AG04449 (cell line): ENCODE measurements at places on chromosomes 2 and 18.

GRCh38 chr2:56309626-56310170 is 125.9 kb downstream of the CCDC85A start:
- DNase-seq = no peak

- no peak for DNase-seq
Measured at GRCh38 chr2:1678609-1679008, 65.7 kb downstream of the PXDN start.

- DNase-seq = no peak
Measured at GRCh38 chr2:240127911-240128607, 8.0 kb downstream of the COPS9 start.

DNA sequence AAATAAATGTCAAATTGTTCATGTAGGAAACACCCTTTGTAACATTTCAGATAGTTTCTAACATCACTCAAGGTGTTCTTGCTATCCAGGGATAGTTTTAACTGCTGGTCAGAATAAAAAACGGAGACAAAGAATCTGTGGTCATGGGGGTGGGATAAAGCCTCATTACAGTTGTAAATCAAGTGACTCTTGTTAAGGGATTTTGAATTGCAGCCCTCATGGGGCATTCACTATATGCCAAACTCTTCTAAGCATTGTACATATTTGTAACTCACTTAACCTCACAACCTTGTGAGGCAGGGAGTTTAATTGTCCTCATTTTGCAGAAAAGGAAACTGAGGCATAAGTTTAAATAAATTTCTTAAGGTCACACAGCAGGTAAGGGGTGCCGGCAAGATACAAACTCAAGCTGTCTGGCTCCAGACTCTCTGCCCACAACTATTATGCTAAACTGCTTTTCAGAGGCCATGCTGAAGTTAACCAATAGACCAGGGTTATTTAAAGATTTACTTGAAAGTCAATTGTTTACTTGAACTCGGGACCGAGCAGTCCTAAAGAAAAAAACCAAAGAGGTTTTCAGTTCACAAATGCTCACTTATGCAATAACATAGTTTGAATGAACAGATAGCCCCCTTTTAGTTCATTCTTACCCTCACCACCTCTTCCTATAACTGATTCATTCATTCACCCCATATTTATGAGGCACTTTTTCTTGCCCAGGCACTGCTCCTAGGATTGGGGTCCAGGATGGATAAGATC is 121.6 kb upstream of the FZD5 start:
- no peak for DNase-seq

GRCh38 chr2:10526281-10527000 is 78.3 kb upstream of the ODC1 start:
- DNase-seq = no peak

DNA sequence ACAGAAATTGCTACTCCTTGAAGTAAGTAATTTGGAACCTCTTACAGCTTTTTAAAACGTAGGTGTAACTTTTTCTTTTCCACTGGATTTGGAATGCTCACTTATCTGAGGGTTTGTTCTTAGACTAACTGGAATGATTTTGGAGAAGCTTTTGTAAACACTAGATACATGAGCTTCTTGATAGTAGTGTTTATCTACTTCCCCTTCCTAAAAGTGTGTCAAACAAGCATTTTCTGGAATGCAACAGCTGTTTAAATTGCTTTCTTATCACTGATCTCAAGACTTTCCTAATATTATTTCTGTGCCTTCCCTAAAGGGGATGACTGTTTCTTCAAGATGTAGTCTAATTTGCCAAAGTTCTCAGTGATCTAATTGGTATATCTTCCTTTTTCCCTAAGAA is 282.6 kb downstream of the CCDC178 start:
- DNase-seq = no peak

GRCh38 chr2:96233880-96234316 is 25.3 kb upstream of the STARD7 start:
- DNase-seq = no peak

GRCh38 chr2:213125646-213126347 is 25.6 kb downstream of the IKZF2 start:
- no peak for DNase-seq

DNA sequence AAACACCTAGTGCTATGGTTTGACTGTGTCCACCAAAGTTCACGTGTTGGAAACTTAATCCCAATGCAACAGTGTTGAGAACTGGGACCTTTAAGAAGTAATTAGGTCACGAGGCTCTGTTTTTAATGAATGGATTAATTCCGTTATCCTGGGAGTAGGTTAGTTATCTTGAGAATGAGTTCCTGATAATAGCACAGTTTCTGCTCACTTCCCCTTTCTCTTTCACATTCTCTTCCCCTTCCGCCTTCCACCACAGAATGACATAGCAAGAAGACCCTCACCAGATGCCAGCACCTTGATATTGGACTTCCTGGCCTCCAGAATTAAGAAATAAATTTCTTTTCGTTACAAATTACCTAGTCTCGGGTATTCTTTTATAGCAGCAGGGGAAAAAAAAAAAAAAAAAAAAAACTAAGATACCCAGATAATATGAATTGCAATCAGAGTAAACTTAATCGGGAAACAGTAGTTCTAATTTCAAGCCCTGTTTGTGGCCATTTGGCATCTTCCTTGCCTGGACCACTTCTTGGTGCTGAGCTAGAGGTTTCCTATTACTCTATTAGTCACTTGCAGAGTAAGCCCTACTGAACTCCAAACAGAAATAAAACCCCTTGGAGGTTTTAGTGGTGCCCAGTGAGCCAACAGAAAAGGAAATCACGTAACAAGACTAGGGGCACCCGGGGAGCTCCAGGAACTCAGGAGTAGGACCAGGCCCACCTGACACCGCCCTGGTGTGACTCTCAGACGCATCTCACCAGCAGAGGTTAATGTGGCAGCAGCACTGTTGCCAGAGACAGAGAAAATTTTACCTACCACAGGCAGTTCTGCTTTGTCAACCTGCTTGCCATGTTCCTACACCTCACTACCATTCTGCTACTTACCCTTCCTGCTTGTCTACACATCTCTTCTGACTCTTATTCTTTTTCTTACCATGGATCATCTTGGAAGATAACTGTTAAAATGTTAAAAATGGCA is 147.6 kb upstream of the CAB39 start:
- DNase-seq = peak; percentile 5

DNA sequence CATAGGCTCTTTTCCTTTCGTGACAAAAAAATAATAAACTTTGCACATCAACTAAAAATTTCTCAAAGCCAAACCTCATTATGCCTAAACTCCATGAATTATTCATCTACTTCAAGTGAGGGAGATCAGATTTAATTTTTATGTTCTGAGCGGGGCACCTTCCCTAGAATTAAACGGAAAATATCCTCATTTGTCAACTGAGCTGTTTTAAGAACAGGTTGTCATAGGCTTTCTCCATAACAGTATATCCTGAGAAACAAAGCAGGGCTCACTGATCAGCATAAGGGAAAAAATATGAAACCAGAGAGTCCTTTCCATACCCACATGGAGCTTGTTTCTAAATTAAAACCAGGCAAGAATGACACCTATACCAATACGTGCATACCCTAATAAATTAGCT is 131.5 kb upstream of the CHAC2 start:
- DNase-seq = no peak

DNA sequence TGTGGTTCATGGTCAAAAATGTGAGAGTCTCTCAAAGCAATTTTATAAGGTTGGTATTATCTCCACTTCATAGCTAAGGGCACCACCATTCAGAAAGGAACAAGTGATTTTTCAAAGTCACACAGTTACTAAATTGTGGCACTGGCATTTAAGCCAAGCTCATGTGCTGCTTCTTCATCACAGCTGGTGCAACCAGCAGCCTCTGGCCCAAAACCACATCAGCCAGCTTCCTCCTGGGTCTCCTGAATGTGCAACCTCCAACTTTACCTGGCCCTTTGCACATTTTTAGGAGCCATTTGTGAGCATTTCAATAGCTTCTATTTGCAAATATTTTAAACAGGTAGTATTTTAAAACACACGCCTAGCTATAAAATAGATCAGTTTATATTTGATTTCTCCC is 293.7 kb downstream of the BCL11A start:
- no peak for DNase-seq

GRCh38 chr2:96970910-96971309 is 15.5 kb downstream of the FAM178B start:
- no peak for DNase-seq

GRCh38 chr2:111978452-111979170 is 76.5 kb upstream of the TMEM87B start:
- no peak for DNase-seq

DNA sequence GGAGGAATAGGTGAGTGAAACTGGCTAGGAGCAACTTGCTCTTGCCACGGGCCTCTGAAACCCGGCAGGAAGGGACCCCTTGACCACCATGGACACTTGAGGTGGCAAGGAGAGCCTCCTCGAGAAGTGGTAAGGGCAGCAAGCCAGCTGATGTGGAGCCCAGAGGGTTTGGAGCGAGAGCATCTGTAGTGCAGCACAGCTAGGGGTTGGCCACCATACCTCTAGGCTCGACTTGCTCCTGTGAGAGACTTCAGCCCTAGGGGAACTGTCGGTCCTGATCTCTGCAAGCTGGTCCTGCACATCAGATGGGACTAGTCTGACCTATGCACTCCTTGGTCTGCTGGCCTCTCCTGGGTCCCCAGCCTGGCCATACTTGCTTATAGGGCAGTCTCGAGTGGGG is 158.4 kb downstream of the CCDC178 start:
- DNase-seq = no peak

DNA sequence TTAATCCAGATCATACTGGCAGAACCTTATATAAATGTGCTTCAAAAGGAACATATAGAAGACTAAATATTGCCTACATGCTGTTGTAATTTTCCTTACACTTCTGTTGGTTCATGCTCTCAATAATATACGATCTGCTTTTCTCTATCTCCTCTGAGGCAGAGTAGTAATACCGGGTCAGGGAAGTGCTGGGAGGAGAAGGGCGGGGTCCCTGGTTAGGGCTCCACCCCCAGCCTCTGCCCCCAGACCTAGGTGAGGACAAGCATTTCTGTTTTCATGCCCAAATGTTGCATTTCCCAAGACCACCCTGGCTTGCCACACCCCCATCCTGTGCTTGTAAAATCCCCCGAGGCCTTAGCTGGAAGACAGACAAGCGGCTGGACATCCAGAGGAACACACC is 55.3 kb downstream of the PLA2R1 start:
- no peak for DNase-seq

GRCh38 chr18:31774477-31774785 is 13.8 kb upstream of the SLC25A52 start:
- no peak for DNase-seq

- DNase-seq = no peak
Measured at GRCh38 chr2:240245706-240246105, 105.2 kb upstream of the OTOS start.

DNA sequence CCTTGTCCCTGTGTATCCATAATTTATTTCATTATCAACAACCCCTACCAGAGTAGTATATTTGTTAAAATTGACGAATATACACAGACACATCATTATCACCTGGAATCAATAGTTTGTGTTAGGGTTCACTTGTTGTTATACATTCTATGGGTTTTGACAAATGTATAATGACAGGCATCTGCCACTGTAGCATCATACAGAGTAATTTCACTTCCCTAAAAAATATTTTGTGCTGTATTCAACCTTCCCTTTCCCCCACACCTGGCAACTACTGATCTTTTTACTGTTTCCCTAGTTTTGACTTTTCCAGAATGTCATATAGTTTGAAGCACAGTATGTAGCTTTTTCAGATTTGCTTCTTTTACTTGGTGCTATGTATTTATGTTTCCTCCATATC is 132.0 kb downstream of the ZNF804A start:
- DNase-seq = no peak

DNA sequence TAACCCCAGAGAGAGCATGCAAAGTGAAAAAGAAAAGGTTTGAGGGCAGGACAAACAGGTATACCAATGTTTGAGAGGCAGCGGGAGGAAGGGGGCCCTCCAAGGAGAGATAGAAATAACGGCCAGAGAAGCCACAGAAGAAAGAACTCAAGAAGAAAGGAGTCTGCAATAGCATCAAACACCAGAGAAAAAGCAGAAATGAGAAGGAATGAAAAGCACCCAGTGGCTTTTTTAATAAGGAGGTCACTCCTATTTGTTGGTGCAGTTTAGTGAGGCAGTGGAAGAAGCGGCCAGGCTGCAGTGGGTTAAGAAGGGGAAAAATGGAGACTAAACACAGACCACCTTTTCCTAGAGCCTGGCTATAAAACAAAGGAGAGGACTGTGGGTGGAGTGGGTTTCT is 177.2 kb downstream of the THADA start:
- no peak for DNase-seq

DNA sequence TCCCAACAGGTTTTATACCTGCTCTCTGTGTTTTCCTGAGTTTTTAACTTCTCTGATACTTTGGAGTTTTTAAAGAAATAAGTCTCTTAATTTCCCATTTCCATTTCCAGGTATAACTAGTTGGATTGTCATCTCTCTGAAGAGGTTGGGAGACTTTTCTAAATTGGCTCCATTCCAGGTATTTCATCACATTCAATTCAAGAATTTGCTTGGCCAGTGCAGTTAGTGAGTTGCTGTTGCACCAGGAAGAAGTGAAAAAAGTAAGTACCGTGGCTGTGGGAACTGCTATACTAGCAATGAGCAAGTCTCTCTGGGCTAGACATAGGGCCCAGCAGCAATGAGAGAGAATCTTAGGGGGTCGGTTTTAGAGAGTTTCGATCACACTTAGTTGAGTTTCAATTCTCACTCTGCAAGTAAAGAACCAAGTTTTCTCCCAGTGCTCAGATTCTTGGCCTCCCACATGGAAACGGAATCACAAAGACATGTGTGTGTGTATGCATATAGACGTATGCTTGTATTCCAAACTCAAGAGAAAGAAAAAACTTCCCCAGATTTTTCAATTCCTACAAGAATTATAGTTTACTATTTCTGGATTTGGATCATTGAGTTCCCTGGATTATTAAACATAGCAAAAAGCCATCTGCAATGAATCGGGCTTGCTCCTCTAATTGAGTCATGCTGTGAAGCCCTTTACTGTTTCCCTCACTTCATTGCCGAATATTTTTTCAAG is 894.4 kb downstream of the BCL11A start:
- DNase-seq = no peak

GRCh38 chr2:57862153-57862552 is 184.5 kb upstream of the VRK2 start:
- DNase-seq = no peak

GRCh38 chr2:239359196-239359912 is 41.5 kb downstream of the HDAC4 start:
- no peak for DNase-seq

DNA sequence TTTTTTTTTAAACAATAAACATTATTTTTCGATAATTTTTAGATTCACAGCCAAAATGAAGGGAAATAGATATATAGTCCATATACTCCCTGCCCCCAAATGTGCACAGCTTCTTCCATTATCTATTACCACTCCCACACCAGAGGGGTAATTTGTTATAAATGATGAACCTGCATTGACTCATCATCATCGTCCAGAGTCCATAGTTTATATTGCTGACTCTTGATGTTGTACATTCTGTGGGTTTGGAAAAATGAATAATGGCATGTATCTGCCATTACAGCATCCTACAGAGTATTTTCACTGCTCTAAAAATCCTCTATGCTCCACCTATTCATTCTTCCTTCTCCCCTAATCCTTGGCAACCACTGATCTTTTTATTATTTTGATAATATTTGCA is 121.5 kb downstream of the LTBP1 start:
- no peak for DNase-seq
